ENCODE measurements at places on chromosomes 3 and 15.

GRCh38 chr3:51879937-51880336 is 4.5 kb upstream of the IQCF5 start:
- no peak for DNase-seq

- peak; percentile 67 for DNase-seq
Observed at GRCh38 chr3:177197727-177198460, 612 bp upstream of the TBL1XR1 start.

- DNase-seq, result no peak
Observed at GRCh38 chr3:72340476-72341379, 507.5 kb downstream of the SHQ1 start.

DNA sequence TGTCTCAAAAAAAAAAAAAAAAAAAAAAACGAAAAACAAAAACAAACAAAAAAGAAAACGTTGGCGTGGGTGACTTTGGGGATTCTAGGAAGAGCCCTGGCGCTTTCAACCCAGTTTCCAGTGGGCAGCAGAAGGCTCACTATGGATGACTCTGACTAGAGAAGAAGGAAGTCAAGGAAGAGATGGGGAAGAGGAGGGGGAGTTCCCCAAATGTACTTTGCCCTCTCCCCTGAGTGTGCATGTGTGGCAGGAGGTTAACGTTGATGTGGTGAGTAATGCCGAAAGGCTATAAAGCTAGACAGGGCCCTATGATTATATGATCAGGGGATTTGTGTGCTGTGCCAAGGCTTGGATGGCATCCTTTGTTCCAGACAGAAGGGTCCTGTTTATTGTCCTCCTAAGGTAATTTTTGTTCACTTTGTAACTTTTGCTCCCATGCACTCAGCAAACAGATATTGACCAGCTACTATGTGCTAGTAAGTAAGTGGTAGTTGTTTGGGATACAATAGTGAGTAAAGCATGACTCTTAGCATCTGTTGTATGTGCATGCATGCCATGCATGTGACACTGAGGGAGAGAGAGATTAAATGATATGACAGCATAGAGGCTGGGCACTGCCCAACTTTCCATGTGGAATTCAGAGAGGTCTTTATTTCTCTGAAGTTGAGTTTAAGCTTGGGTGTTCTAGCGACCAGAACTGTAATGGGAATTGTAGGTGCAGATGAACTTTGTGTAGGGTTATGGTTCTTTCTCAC is 750 bp upstream of the HHLA2 start:
- DNase-seq, result no peak

DNA sequence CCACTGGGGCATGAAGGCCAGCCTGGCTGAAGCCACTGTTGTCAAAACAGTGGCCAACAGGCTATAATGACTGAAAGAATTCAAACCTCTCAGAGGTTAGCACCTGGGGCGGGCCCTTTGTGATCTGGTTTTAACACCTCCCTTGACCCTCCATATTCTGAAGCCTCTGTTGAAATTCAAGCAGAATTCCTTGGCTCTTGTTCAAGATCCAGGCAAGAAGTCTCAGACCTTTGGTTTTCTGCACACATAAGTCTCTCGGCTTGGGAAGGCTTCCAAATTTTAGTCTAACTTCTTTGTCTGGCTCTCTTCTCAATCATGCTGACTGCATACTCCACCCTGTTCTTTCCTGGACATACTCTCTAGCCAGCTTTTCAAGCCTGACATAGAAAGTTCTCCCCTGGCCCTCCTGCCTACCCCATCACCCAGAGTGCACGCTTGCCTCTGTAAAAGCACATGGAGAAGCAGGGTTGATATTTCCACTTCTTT is 144.5 kb downstream of the PDZRN3 start:
- DNase-seq, result no peak

DNA sequence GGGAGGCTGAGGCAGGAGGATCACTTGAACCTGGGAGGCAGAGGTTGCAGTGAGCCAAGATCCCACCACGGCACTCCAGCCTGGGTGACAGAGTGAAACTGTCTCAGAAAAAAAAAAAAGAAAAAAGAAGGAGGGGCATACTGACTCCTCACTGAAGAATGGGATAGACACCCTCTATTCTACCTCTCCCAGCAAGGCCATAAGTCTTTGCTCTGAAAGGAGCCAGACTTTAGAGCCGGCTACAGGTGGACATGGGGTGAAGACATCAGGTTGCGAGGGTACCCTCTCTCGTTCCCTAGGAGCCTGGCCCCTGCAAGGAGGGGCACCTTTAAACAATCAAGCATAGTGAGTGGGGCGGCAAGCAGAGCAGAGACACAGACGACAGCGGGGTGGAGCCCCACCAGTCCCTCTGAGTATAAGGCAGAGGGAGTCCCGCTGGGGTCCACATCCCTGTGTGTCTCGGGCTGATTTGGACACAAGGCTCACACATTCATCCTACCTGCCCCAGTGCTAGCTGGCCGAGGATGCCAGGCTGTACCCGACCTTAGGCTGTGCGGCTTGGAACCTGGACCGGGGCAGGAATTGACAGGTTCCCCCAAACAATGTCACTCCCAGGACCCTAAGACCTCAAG is 1.1 kb downstream of the GRAMD2A start:
- DNase-seq, result no peak

- DNase-seq, result no peak
Observed at GRCh38 chr3:181637056-181637455, 74.7 kb upstream of the SOX2 start.

DNA sequence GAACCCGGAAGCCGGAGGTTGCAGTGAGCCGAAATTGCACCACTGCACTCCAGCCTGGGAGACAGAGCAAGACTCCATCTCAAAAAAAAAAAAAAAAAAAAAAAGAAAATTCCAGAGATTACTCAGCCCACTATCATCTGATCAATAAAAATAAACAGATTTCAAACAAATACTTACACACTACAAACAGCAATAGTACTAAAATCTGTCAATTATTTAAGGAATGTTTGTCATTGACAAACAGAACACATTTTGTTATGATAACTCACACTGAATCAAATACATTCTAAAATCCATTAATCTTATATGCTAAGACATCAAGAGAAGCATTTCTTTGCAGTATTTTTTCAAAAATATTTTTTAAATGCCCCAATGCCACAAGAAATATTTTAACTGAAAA is 7.6 kb downstream of the MYO9A start:
- DNase-seq, result no peak

DNA sequence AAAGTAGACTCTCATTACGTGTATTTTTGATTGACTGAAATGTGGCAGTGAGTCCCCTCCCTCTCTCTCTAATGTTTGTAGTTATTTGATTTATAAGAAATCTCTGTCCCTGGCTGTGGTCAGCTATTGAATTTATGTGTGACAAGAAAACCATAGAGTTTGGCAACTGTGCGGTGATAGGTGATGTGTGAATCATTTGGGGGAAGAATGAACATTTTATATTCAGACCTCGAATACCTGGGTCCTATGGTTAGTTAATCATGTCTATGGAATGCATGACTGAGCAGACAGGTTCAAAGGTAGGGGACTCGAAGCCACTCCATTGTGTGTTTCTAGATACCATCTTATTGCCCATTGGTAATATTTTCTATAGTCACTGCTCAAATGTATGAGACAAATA is 712.1 kb downstream of the MECOM start:
- DNase-seq, result no peak

DNA sequence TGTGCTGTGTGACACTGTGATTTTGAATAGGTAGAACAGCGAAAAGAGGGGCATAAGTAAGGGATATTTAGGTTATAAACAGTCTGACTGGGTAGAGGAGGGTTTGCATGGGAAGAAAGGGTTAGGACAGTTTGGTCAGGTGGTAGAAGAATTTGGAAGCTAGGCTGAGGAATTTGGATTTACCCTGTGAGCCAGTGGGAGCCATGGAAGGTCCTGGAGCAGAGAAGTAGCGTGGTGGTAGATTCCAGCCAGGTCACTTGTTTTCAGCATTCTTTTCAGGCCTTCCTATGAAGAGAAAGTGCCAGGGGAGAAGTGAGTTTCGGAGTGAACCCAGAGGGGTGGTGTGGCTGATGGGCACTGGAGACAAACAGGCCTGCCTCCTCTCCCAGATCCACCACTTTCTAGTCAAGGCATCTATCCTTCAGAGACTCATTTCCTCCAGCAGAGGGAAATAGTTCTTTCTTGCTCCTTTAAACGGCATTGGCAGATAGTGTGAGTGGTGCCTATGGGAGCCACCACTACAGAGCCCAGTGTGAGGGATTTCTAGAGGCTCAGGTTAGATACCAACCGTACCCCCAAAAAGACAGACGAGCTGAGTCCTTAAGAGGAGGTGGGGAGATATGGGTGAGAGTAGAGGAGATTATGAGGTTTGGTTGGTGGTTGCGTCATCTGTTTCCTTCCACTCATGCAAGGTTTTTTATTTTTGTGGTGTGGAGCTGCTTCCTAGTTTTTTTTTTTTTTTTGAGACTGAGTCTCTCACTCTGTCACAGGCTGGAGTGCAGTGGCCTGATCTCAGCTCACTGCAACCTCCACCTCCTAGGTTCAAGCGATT is 21.2 kb downstream of the PXK start:
- no peak for DNase-seq

DNA sequence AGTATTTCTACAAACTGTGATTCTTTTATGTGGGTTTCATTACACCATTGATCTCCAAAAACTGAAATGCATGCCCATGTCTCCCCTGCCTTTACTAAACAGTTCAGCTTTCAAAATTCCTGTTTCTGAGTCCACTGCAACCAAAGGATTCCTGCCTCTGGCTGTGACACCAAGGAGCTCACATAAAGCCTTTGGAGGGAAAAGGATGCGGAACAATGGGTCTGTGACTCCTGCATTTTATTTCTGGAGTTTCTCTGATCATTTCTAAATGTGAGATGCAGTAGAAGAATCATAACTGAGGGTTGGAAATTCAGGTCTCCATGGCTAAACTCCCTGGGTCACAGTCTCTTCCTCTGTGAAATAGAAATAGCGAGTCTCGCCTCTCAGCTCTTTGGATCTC is 149.5 kb downstream of the MEX3B start:
- no peak for DNase-seq

DNA sequence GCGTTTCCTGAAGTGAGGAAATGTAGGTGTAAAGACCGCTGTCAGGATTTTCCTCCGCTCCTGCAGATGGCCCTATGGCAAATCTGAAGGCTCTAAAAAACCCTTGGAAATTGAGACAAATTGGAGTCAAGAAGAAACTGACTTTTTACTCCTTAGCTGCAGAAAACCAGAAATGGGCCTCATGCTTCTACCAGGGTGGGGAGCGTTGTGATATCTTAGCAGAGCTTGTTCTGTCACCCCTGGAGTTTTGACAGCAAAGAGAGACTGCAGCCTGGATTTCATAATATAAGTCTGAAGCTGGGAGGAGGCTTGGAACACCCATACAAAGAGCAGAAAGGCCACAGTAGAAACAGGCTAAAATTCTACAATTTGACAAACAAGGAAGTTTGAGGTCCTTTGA is 283.0 kb upstream of the PLSCR5 start:
- no peak for DNase-seq

DNA sequence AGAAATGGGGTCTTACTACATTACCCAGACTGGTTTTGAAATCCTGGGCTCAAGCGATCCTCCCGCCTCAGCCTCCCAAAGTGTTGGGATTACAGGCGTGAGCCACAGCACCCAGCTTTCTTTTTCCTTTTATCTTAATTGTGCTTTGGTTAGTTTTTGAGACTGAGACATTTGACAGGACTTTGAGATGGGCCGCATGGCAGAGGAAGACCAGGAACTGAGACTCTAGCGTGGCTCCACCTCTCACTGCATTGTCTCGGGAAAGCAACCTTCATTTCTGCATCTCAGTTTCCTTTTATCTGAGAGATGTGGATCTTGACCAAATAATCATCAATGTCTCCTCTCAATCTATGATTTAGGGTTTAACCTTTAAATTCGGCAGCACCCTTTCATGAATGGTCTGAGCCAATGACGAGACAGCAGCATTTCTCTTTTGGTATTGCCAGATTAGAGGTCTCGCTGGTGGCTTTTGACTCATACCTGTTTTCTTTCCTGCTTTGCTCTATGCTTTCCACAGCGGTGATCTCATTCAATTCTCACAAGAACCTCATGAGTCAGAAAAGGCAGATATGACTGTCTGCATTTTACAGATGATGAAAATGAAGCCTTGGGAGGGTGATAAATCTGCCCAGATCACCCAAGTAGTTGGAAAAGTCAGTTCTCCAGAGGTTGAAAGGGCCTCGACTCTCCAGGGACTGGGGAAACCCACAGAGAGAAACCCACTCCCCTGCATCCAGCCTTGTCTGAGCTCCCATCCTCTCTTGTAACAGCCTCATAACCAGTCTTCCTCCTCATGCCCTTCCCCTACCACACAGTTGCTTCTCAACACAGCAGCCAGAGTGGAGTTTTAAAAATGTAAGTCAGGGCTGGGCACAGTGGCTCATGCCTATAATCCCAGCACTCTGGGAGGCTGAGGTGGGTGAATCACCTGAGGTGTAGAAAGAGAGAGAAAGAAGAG is 84.8 kb upstream of the FOXB1 start:
- peak; percentile 49 for DNase-seq

Data from stimulated activated CD4-positive, alpha-beta T cell treated with anti-CD3 and anti-CD28 coated beads, Interleukin-2, amount 100 ng/mL, for 24 hours (primary cell).